ENCODE measurements at places on chromosomes 7 and 10.

DNA sequence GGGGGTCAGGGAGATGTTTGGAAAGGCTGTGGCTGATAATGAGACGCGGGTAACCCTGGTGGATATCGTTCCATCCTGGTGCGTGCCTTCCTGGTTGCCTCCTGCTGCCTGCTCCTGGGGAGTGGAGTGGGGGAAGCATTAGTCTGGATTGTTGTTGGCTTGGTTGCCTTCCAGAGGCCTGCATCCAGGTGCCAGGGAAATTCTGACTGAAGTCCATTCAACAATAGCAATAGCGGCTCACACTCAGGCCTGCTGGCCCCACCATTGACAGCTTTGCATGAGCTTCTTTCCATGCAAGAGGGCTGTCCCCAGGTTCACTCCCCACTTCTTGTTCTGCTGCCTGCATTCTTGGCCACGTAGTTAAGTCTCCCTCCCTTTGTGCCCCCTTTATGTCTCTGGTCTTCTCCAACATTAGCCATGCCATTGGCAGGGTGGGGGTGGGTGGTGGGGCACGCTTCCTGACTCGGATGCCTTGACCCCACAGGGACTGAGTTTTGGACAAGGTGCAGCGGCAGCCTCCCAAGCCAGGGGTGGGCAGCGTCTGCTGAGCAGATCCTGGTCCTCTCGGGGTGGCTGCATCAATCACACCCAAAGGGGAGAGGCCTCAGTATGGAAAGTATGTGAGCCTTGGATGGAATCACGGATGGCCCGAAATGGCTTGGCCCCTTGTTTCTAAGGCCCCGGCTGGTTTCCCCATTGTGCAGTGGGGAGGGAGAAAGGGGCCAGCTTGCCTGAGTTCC lies 150.2 kb downstream of the GRK5 start:
- DNase-seq, result no peak

DNA sequence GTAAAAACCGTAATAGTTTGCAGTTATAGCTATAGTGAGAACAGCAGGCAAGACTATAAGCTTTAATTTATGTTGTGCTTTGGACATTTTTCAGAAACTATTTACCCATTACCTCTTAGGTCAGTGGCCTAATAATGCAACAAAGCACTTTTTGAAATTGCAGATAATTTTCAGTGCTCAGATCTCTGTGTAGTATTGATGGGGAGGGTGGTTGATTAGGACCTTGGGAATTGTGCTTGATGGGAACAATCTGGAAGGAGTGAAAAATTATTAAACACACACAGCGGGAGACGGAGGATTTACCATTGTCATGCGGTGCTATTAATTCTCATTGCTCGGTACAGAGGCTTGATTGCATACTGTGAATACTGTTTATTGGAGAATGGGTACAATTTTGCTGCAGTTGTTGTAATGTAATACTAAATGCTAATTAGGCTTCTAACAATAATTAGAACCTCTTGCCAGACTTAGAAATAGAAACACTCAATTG lies 304.8 kb downstream of the LRMDA start:
- DNase-seq, result no peak

- DNase-seq, result no peak
These were observed 7.4 kb downstream of the MAT1A start for GRCh38 chr10:80281784-80282765.

DNA sequence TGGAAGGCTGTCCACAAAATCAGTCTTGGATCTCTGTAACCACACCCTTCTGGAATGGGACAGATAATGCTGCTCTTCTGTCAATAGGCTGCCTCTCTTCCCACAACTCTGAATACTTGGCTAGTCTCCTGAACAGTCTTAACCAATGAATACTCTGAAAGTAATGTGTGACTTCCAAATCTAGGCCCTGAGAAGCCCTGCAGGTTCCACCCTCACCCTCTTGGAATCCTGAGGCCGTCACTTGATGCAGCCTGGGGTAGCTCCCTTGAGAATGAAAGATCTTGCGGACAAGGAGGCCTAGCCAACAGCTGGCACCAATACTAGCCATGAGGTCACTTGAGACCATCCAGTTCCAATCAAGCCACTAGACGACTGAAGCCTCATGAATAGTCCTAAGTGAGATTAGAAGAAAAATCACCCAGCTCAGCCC lies 109.2 kb downstream of the ARHGAP12 start:
- no peak for DNase-seq

GRCh38 chr7:42359946-42360345 lies 122.9 kb upstream of the GLI3 start:
- DNase-seq, result no peak

GRCh38 chr10:125141150-125141859 lies 19.1 kb downstream of the CTBP2 start:
- no peak for DNase-seq

GRCh38 chr10:103493362-103493915 lies at the start of gene NEURL1:
Gene NEURL1, plus strand, starts transcription at chr10:103493705. Its CDS starts 683 bp downstream, at chr10:103494388.
- peak; percentile 35 for DNase-seq

- no peak for DNase-seq
These were observed 12.8 kb downstream of the CDHR3 start for GRCh38 chr7:105975770-105976417.

- peak; percentile 35 for DNase-seq
These were observed 308.2 kb downstream of the AUTS2 start for GRCh38 chr7:69906283-69906995.

- DNase-seq, result no peak
These were observed 27.7 kb upstream of the VIPR2 start for GRCh38 chr7:159172400-159172799.

DNA sequence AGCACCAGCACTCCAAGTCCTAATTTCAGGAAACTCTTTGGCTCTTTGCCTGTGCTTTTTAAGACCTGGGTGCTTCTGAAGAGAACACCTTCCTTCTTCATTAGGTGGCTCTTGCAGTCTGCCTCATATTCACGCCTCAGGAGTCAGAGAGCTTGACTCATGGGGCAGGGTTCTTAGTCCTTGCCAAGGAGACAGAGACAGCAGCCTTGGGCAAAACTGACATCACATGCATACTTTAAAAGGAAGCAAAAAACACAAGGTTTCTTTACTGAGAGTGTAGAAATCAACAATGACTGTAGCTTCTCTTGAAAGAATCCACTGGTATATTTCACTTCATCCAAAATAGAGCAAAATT lies 780.6 kb downstream of the INHBA start:
- no peak for DNase-seq

GRCh38 chr7:89987665-89988064 lies 166.6 kb upstream of the STEAP1 start:
- no peak for DNase-seq

DNA sequence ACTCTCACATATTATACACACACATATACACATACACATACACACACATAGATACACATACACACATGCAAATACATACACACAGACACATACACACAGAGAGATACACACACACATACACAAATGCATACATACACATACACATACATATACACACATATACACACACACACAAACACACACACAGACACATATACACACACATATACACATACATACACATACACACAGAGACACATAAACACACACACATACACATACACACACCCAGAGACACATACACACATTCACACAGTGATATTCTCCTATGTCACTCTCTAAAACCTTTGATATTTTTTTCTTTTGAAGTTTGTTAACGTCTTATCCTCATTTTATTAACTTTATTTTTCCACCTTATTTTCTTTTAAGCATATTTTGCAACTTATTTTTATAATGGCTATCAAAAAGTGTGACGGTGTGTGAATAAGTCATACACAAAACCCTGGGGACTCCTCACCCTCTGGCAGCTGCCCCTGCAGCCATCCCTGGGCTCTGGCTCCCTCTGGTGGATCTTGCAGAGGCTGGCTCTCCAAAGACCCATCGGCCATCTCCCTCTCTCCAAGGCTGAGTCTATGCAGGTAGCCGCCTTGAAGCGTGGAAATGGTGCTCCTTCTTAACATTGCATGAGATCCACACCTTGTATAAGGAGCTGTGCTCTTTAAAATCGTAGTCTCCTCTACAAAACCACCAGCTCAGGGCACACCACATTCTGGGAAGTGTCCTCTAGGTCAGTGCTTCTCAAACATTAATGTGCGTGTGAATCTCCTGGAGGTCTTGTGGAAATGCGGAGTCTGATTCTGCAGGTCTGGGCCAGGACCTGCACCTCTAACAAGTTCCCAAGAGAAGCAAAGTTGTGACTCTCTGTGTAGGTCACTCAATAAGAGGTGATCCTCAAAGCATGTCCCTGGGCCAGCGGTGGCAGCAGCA lies 4.1 kb upstream of the C10orf120 start:
- peak; percentile 47 for DNase-seq

GRCh38 chr10:43135064-43135463 lies 3.2 kb upstream of the CSGALNACT2 start:
- DNase-seq, result no peak

- DNase-seq, result peak; percentile 89
These were observed 103.9 kb upstream of the LEP start for GRCh38 chr7:128137181-128137580.

GRCh38 chr7:142528608-142529408 lies 220.5 kb upstream of the PRSS1 start:
- DNase-seq, result no peak

DNA sequence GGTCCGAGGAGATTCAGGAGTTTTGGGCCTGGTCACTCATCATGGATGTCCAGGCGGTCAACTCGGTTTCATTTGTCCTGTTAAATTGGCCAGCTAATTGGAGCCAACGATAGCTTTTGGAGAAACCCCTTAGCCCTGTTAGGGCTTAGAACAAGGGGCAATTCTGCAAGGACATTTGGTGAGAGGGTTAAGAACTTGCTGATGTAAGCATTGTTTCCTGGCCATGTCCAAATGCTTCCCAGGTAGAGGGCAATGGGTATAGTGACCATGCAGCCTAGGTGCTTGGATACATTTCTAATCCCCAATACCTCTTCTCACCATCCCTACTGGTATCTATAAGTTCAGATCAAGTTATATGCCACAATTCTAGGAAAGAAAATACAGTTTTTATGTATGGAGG lies 131.5 kb downstream of the RPS24 start:
- DNase-seq, result no peak

DNA sequence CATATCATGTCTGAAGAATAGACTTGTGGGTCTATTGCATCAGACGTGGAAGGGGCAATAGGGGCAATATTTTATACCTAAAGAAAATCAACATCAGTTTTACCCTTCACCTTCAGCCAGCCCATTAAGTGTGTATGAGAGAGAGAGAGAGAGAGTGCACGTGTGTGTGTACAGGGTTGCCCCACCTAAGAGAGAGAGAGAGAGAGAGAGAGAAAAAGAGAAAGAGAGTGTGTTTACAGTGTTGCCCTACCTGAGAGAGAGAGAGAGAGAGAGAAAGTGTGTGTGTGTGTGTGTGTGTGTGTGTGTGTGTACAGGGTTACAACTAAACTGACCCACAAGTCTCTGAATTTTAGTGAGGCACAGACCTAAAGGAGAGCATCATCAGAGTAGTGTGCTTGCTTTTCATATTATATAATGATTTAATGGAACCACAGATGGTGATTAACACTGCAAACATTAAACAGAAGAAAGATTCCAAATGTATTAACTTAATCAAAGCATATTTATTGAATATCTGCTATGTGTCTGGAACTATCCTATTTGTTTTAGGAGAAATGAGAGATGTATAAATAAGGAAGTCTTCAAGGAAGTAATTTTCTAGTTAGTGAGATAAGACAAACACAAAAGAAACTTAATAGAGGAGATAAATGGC lies 66.8 kb downstream of the CD36 start:
- DNase-seq, result no peak

DNA sequence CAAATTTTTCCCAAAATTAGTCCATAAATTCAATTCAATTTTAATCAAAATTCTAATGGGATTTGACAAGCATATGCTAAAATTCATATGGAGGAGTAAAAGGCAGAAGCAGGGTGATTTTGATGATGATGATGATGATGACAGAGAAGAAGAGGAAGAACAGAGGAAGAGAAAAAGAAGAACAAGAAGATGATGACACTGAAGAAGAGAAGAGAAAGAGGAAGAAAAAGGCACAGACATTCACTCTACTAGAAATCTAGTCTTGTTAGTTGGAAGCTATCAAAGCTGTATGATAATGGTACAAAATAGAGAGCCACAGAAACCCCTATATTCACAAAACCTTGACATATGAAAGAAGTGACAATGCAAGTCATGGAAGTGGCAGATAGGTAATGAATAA lies 157.9 kb downstream of the ELMO1 start:
- no peak for DNase-seq

DNA sequence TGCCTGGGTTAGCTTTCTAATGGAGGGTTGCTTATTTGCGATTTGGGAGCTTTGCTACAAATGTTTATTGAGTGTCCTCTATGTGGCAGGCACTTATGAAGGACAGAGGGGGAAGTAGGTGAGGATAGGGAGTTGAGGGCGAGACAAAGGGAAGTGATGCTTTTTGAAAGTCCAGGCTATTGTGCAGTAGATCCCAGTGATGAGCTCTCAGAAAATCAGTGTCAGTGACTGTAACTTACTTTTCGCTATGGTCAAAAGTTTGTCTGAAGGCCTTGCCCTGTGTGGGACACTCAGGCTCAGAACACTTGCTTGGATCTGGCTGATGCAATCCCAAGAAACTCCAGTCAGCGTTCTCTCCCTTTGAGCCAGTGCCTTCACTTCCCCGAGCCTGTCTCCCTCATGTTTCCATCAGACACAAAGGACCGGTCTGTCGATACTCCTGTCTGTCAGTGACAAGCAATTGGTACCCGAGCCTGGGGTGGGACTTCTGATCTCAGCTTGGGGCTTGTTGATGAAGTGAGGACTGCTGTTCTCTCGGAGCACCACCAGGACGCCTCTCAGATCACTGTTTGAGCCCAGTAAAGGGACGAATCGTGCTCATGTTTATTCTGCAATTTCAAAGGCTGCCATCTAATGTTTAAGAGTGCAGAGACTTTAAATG lies 63.1 kb upstream of the SORCS3 start:
- DNase-seq, result no peak

DNA sequence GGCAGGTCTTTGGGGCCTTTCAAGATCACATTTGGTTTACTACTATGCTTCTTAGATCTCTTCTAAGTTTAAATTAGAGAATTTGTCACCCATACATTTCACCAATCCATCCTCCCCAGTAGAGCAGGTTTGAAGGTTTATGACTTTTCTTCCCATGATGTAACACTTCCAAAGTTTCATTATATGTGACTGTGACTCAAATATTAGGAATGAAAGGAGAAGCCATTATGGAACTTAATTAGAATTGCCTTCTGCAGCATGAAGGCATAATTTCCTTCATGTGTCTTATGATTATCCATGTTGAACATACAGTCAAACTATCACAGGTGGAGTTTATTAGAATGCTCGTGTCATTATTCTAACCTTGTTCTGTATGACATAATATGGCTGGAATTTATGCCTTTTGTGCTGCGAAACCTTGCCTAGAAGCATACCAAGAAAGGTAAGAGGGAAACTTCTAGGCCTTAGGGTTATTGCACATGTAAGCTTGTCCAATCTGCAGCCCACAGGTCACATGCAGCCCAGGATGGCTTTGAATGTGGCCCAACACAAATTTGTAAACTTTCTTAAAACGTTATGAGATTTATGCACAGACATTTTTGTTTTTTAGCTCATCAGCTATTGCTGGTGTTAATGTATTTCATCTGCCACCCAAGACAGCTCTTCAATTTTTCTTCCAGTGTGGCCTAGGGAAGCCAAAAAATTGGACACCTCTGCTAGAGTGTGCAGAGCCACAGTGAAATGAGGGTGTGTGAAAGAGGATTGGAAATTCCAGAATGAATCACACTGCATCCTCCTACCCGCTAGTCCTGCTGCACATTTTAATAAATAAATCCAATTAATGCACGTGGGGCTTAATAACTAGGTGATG lies 133.6 kb downstream of the TMEM26 start:
- peak; percentile 10 for DNase-seq
